ENCODE measurements at places on chromosomes 1 and 21.
A peak's percentile ranks its signal among the peaks of the same experiment; 100 is the strongest.

- DNase-seq = no peak
These were observed 14.2 kb downstream of the COL6A2 start for GRCh38 chr21:46111857-46112724.

GRCh38 chr1:91007827-91008226 is 14.0 kb downstream of the ZNF644 start:
- no peak for DNase-seq

DNA sequence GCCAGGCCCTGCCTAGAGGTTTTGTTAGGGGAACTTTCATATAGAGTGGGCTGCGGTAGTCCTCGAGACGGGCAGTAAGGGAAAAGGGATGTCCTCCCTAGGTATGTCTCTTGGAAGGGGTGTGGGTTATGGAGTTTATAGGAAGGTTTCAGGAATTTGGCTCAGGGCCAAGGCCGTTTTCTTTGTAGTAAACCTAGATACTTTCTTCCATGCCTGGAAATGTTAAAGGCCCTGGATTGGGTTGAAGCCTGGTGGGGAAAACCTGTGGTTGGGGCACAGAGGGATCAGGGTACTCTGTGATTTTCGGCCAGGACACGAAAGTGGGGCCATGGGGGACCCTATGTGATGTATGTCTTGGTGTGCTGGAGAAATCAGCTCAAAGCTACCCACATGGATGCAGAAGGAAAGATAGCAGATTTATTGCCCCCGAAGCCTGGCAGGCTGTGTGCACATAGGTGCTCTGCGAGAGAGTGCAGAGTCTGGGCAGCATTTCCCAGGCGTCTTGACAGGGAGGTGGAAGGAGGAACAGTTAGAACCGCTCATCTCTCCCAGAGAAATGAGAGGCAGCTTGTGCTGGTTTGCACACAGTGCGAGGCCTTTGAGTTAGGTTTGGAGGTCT is 1.7 kb downstream of the SNAP47 start:
- DNase-seq = no peak

GRCh38 chr1:221182791-221183533 is 303.7 kb downstream of the HLX start:
- peak; percentile 91 for DNase-seq

GRCh38 chr1:149997585-149998262 is 12.8 kb downstream of the OTUD7B start:
- DNase-seq = peak; percentile 95

- no peak for DNase-seq
These were observed 135.8 kb downstream of the VAV3 start for GRCh38 chr1:107829036-107829770.

DNA sequence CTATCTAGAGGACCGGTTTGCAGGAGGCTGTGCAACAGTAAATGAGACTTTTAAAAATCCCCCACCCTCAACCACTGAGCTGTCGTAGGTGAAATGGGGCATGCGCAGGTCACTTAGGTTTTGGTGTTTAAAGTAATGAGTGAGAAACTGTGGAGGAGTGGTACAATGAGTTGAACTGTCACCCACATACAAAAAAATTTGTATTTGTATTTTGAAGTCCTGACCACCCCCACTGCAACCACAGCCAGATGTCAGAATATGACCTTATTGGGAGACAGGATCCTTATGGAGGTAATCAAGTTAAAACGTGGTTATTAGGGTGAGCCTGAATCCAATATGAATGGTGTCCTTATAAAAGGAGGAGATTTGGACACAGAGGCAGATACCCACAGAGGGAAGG is 1.6 kb upstream of the IRF6 start:
- DNase-seq = no peak

- no peak for DNase-seq
These were observed 65.4 kb upstream of the MUTYH start for GRCh38 chr1:45405636-45406035.

DNA sequence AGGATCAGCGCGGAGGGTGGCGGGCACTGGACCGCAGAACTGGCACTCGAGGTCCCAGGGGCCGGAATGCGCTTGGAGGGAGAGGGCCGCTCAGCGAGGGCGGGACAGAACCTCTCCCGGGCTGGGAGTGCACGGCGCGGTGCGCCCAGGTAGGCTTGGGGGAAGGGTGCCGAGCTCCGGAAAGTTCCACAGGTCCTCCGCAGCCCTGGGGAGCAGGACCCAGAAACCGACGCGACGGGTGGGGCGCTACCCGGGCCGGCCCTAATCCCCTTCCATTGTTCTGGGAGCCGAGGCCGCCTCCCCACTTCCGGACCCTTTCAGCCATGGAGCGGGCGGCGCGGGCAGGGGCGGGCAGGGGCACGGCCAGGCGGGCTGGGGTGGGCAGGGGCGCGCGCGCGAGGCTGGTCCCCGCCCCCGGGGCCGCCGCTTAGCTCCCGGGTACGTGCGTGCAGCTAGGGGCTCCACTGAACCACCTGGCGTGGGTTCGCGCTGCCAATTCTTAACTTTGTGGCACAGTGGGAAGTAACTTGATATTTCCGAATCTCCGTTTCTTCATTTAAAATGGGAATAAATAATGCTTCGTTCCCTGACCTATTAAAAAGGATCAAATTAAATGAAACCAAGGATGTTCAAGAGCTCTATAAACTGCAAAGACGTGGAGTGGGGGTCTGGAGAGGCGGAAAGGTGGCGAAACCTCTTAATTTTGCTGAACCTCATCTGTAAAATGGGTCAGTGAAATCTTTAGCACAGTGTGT is 20.7 kb downstream of the LGR6 start:
- DNase-seq = no peak

DNA sequence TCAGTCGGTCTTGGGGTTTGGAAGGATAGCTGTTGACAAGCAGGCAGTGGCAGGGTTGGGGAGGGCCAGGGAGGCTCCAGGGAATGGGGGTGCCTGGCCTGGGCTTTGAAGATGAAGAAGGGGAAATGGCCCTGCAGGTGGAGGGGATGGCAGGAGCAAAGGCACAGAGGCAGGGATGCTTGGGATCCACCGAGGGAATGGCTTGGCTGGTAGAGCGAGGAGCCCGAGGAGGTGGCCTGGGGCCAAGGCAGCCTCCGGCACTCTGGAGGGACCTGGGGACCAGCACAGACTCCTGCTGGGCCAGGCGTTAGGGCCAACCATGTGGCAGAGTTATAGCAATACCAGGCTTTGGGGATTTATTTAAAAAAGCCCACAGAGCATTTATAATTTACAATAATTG is 62.9 kb upstream of the EDN2 start:
- no peak for DNase-seq
